Stimulated activated CD8-positive, alpha-beta memory T cell treated with anti-CD3 and anti-CD28 coated beads, Interleukin-2, amount 100 ng/mL, for 1 hour (primary cell): ENCODE measurements at places on chromosomes 2 and 18.

GRCh38 chr2:64219149-64219548, 74.9 kb upstream of the PELI1 start:
- DNase-seq: no peak

- no peak for DNase-seq
Observed at GRCh38 chr2:177604271-177605065, 211.9 kb downstream of the AGPS start.

- DNase-seq: no peak
Observed at GRCh38 chr2:9208875-9209274, 2.3 kb downstream of the ASAP2 start.

GRCh38 chr18:13436576-13436975, 218.0 kb downstream of the LDLRAD4 start:
- DNase-seq: no peak

- no peak for DNase-seq
Observed at GRCh38 chr18:3293196-3293951, 31.4 kb downstream of the MYL12B start.

GRCh38 chr2:171247741-171248662, 87.3 kb upstream of the TLK1 start:
- DNase-seq: no peak

DNA sequence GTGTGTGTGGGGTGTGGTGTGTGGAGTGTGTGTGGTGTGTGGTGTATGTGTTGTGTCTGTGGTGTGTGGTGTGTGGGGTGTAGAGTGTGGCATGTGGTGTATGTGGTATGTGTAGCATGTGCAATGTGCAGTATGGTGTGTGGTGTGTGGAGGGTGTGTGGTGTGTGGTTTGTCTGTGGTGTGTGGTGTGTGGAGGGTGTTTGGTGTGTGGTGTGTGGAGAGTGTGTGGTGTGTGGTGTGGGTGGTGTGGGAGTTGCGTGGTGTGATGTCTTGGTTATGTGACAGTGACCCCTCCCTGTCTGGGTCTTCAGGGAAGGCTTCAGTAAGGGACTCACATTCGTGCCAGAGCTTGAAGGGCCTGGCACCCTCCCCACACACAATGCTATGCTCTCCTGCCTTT, 718.2 kb upstream of the SOX11 start:
- no peak for DNase-seq

GRCh38 chr2:134727385-134727784, 8.6 kb upstream of the TMEM163 start:
- no peak for DNase-seq

- DNase-seq: no peak
Observed at GRCh38 chr2:17461087-17461475, 57.2 kb downstream of the RAD51AP2 start.

GRCh38 chr2:169815849-169816248, 8.9 kb downstream of the METTL5 start:
- no peak for DNase-seq

DNA sequence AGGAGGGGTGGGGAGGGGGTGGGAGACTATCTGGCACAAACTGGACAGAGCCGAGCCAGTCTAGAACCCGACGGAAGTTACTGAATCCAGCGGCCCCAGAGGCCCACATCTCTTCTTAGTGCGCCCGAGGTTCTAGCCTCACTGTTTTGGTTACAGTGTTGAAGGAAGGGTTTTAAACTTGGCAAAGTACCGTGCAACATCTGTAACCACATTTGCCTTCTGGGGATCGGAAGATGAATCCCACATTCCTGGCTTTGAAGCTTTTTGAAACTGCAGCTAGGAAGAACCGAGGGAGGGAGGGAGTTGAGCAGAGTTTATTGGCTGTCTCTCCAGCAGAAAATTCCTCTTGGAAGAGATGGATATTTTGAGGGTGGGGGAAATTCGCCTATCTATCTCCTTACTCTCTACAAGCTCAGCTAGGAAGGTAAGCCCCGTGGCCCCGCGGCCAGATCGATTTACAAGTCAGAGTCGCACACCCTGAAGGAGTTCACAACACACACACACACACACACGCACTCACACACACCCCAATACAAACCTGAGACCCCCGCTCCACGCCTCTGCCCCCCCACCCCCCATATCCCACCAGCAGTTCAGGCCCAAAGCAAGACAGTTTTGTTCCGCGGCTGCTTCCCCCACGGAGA, 1.0 kb downstream of the ACVR1 start:
- DNase-seq: no peak

DNA sequence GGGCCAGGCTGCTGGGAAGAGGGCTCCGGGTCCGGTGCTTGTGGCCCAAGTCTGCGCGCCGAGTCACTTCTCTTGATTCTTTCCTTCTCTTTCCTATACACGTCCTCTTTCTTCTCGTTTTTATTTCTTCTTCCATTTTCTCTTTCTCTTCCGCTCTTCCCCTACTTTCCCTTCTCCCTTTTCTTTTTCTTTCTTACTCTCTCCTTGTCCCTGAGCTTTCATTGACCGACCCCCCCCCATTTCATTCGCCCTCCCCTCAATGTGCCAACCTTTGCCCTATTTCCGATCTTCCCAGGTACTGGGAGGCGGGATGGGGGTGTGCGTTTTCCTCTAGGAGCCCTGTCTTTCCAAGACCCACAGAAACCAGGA, 1.8 kb downstream of the ONECUT2 start:
- no peak for DNase-seq

DNA sequence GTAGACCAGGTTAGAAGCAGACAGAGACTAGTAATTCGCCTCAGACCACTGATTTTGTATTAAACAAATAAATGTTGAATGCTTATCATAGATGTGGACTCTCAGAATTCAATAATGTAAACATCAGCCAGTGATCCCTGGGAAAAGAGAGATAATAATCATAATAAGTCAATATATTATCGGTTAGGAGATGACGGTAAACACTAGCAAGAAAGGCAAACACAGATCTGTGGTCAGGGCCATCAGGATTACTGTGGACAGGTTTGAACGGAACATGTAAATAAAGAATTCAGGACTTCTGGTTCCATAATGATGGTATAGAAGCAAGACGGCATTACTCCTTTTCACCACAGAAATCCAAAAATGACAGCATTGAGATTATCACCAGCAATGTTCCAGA, 861.6 kb downstream of the CBLN2 start:
- DNase-seq: no peak

- DNase-seq: no peak
Observed at GRCh38 chr2:7070483-7070882, 153.3 kb downstream of the RNF144A start.

DNA sequence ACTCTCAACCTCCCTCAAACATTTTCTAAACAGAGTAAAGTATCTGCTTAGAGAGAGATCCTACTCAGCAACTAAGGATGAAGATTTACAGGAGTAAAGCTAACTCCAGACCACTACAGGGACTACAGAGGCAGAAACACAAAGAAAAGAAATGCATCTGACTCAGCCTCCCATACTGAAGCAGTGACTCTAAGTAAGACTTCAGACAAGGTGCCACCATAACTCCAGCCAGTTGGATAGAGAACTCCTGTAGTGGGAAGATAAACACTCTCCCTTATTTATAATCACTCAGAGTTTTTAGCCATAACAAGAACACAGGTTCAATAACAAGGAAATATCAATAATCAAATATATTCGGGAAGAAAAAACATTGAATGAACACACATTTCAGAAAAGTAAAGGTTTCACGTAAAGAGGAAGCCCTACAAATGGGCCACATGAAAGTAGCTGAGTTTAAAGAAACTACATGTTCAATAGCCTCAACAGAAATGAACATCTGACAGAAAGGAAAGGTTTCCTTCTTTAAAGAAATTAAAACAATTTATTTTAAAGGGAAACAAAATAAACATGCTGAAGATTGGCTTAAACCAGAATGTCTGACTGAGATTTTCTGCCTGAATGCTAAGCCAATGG, 519.9 kb downstream of the KCNJ3 start:
- no peak for DNase-seq

DNA sequence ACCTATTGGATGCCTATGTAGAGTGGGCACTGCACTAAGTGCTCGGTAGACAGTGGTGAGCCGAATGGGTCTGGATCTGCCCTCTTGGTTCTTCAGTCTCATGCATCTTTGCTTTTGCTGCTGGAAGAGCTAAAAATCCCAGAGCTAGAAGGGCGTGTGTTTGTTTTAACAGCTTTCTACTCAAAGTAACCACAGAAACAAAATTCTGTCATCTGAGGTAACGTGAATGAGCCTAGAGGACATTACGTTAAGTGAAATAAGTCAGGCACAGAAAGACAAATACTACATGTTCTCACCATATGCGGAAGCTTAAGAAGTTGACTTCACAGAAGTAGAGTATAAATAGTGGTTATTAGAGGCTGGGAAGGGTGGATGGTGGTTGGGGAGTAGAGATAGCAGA, 119.8 kb downstream of the PLB1 start:
- no peak for DNase-seq

DNA sequence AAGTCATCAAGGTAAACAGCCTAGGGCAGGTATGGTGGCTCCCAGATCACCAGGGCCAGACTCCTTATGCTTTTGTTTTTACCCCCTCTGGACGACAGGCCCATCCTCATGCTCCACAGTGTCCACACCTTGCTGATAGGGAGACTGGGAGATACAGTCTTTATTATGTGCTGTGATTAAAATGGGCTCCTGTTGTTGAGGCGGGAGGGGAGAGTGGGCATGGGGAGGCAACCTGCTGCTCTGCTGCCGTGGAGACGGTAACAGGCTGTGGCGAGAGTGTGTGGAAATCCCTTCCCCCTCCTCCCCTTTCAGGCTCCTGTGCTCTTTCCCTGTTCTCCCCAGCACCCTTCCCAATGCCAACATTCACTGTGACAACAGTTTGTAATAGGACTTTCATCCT, 38.2 kb upstream of the PNO1 start:
- DNase-seq: no peak

DNA sequence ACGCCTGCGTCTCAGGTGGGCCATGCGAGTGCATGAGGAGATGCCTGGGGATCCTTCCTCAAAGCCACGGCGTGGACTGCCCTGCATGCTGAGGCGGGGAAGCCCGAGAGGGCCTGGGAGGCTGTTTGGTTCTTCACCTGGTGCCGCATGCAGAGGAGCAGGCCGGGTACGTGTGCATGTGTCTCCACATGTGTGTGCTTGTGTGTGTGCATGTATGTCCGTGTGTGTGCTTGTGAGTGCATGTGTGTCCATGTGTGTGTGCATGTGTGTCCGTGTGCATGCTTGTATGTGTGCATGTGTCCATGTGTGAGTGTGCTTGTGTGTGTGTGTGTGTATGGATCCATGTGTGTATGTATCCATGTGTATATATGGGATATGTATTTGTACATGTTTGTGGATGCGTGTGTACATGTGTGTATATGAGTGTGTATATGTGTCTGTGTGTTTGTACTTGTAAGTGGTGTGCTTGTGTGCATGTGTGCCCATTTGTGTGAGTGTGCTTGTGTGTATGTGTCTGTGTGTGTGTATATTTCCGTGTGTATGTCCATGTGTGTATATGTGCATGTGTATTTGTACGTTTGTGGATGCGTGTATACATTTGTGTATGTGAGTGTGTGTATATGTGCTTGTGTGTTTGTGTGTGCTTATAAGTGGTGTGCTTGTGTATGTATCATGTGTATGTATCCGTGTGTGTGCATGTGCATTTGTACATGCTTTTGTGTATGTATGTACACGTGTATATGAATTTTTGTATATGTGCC, 79.0 kb downstream of the PTGR3 start:
- DNase-seq: no peak

DNA sequence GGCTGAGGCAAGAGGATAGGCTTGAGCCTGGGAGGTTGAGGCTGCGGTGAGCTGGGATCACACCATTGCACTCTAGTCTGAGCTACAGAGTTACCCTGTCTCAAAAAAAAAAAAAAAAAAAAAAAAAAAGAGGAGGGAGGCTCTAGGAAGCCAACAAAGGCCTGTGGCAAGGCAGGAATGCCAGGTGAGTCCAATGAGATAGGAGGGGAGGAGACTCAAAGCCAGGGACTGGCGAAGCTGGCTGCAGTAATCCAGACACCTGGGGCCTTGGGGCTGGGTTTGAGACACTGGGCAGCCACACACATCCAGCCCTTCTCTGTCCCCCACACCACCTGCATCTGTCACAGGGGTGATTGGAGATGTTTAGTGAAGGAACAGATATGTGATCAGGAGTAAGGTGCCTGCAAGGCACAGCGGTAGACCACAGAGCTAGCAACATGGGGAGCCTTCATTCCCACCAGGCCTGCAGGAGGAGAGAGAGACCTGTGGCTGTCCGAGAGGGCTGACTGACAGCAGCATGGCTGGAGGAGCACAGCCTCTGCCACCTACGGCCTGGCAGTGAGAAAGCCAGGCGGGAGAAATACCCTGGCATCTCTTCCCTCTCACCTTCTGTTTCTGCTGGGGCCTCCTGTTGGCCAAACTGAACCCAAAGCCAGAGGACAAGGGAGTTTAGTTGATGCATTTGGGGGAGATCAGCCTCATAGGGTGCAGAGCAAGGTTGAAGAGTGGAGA, 9.5 kb downstream of the CHPF start:
- DNase-seq: no peak

GRCh38 chr2:151762694-151763093, 28.4 kb upstream of the NEB start:
- DNase-seq: no peak

- no peak for DNase-seq
Observed at GRCh38 chr2:38605298-38605830, 2.6 kb upstream of the HNRNPLL start.

DNA sequence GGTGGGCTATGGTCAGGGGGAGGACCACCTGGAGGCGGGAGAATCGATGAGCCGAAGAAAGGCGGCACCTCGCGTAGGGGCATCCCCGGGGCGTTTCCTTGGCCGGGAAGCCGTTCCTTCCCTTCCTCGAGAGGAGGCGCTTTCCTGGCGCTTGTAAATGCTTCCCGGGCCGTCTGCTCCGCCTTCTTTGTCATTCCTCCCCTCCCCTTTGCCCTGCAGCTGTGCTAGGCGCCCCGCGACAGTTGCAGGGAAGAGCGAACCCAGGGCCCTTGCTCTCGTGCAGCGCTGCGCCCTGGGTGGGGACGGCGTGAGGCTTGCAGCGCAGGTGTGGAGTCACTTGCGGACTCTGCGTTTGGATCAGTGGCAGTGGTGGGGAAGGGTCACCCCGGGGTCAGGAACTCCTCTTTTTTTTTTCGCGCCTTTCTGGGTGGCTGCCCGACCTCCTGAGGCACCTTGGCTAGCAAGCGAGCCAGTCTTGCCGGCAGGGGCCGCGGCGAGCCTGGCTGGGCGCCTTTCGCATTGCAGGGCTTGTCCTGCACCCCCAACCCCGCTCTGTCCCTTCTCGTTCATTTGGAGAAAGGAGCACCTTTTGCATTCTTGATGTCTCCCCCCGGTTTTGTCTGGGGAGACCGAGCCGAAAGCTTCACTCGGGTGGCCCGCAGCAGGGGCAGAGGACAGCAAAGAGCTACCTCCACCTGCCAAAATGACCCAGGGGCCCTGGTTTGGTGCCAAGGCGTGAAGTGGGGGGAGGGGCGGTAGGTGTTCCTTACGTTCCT, 858 bp downstream of the KCNS3 start:
- no peak for DNase-seq

GRCh38 chr2:121237336-121237979, 47.5 kb downstream of the TFCP2L1 start:
- DNase-seq: no peak

- DNase-seq: no peak
Observed at GRCh38 chr2:201130524-201131186, 14.7 kb downstream of the CFLAR start.
